Temporal lobe (tissue), 4 donors: ENCODE measurements at places on chromosomes 7 and 10. TPM values are rescaled to one million over a fixed set of nuclear protein-coding genes. Genes with fewer than 3 reads are reported as not detected.

Gene DLX6
- total RNA-seq: 1.2 TPM

Gene INMT
- under 0.01 TPM for total RNA-seq

Gene VWDE
- total RNA-seq: 0.25 TPM

Gene PAX4
- total RNA-seq: not detected

Gene DLX5
- 3.4 TPM for total RNA-seq

Gene LRRC18
- total RNA-seq: not detected

Gene GBX1
- not detected for total RNA-seq

Gene EPO
- not detected for total RNA-seq

Gene MMRN2
- 5.2 TPM for total RNA-seq

Gene SLC18A2
- under 0.01 TPM for total RNA-seq

Gene MPP7
- total RNA-seq: 1.2 TPM

Gene CYP17A1
- not detected for total RNA-seq

Gene OR2F2
- not detected for total RNA-seq

Gene TRUB1
- 37.6 TPM for total RNA-seq

Gene ADIRF
- total RNA-seq: 0.98 TPM

Gene PGAM2
- 1.7 TPM for total RNA-seq

Gene COL17A1
- total RNA-seq: 0.25 TPM

Gene ZNF365
- 16.2 TPM for total RNA-seq

Gene RADIL
- 3.7 TPM for total RNA-seq

Gene SSC4D
- total RNA-seq: 1.2 TPM

Gene PAPOLB
- 0.74 TPM for total RNA-seq
